Adrenal gland (tissue), 19 donors: ENCODE measurements at places on chromosomes 2 and 18.

GRCh38 chr2:215680605-215681598, 245.0 kb upstream of the FN1 start:
- peak; percentile 23 for DNase-seq

- no peak for DNase-seq
Observed at GRCh38 chr2:71554028-71554705, 100.8 kb downstream of the DYSF start.

- no peak for DNase-seq
Observed at GRCh38 chr18:57188851-57189557, 42.1 kb downstream of the BOD1L2 start.

DNA sequence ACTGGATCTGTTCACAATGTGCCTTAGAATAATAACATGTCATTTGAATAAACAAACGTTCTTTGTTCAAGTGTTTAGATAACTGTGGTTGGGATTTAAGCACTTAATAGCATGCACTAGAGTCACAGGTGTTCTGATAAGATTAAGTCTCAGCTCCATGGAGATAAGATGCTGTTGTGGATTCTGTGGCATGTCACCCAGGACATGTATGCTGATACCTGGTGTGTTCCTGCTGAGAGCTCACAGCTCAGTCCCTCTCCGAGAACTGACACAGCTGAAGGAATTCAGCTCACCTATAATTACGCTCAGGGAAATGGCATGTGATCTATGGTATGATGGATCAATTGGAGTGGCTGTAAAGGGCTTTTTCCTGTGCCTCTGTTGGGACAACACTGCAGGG, 75.4 kb upstream of the ST6GAL2 start:
- no peak for DNase-seq

GRCh38 chr18:3819961-3820360, 370.0 kb downstream of the TGIF1 start:
- DNase-seq, result no peak

DNA sequence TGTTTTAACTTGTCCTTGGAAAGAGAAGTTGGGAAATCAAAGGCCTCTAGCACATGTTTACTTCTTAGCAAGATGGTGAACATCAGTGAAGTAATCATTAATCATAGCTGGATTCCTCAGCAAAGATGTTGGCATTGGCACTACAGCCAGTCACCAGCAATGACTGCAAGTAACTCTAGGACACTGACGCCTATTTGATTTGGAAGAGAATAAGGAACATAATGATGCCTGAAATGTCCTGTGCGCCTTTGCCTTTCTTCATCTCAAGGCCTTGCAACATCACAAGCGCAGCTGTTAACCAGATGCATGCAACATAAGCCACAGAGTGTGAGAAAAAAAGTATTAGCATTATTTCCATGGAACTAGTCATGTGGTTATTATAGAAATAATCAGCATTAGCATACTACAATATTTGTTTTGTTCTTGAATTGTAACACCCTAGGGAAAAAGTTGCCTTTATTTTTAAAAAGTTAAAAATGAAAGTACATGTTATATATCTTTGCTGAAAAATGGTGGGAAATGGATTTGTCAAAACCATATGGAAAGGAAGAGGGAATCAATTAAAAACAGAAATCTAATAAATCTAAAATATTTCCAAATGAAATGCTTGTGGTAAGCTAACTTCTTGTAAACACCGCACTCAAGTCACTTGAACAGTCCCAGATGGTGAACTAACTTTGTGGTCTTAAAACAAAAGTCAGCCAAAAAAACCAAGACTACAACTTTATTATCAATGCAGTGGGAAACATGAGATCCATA, 55.6 kb downstream of the THADA start:
- DNase-seq, result peak; percentile 76

DNA sequence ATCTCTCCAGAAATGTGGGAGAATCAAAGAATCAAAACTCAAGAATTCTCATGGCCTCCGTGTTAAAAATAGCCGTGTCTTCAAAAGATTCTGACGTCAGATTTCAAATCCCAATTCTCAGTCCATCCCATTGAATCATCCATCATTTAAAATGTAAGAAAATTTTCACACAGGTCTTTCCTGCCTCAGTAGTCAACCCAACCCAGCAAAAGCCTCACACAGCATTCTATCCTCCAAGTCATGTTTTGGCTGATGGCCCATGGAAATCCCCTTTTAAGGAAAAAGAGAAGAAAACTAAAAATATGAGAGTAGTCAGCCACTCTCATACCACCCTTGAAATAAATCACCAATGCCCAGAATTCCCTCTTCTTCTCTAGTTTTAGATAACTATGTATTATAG, 211.8 kb downstream of the C1D start:
- DNase-seq, result no peak

DNA sequence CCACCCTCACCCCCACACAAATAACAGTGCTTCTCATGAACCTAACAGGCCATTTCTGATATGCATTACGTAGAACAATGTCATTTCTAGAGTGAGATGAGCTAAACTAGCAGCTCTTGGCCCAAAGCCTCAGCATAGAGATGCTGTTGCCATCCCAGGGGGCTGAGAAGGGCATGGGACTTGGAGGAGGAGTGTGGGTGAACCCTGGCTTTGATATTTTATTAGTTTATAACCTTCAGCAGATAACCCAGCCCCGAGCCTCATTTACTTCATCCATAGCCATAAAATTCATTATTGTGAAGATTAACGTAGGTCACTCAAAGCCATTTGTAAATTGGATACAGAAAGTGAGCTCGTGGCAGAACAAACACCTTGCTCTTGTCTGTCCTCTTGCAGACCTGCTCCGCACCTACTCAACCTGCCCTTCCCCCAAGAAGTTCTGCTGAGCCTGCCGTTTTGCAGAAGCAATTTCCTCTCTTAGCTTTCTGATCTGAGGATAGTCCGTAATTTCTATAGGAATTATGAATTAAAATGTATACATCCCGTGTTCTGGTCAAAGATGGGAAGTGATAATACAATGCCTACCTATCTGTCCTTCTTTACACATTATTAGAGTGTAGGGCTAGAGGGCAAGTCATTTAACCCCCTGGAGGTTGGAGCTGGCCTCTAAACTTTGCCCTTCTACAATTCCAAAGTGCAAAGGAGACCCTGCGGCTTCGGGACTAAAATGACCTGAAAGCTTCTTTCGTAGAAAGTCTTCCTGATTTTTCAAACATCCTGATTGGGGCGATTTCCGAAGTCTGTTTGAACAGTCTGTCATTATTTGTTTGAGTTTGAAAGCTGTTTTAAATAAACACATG, 187.4 kb downstream of the BCL2 start:
- DNase-seq, result no peak

- DNase-seq, result no peak
Observed at GRCh38 chr2:206657087-206657486, 14.8 kb downstream of the FAM237A start.

- no peak for DNase-seq
Observed at GRCh38 chr2:46239847-46240181, 57.4 kb upstream of the EPAS1 start.

- DNase-seq, result no peak
Observed at GRCh38 chr18:5444847-5445246, 99.0 kb downstream of the EPB41L3 start.

GRCh38 chr2:197498937-197499593, 575 bp downstream of the HSPD1 start:
- DNase-seq, result peak; percentile 92

DNA sequence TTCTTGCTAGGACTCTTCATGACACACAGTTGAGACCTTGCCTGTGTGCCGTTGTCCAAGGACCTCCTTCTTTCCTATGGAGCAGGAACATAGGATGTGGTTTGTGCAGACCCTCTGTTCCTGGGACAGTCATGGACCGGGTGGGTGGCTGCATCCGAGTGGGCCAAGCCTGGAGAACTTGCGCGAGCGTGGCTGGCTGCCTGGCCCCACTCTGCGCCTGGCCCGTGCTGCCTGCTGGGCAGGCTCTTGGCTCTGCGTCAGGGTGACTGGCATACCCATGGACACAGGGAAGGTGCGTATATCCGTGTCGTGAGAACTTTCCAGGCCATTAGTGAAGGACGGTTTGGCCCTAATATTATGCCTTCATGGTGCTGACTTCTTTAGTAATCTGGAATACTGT, 68.2 kb downstream of the DCDC2C start:
- no peak for DNase-seq

- no peak for DNase-seq
Observed at GRCh38 chr18:59029663-59030429, 109.8 kb upstream of the SEC11C start.

GRCh38 chr2:16094811-16095210, 154.5 kb downstream of the MYCN start:
- DNase-seq, result no peak

- DNase-seq, result no peak
Observed at GRCh38 chr2:172249986-172250385, 147.3 kb upstream of the DLX2 start.

DNA sequence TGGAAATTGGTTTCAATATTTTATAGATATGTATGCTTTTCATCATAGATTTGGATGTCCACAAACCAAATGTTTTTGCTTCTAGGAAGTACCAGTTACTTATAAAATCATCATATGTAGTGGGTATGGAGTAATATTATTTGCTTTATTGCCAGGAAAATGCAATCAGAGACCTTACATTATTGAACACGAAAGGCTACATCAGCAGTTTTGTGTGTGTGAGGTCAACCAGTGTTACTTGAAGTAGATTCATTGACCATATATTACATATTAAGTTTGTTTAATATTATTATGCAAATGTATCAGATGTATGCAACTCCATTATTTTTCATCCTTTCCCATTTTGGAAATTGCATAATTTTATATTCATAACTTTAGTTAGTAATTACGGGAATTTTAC, 219.1 kb upstream of the MMADHC start:
- DNase-seq, result no peak

DNA sequence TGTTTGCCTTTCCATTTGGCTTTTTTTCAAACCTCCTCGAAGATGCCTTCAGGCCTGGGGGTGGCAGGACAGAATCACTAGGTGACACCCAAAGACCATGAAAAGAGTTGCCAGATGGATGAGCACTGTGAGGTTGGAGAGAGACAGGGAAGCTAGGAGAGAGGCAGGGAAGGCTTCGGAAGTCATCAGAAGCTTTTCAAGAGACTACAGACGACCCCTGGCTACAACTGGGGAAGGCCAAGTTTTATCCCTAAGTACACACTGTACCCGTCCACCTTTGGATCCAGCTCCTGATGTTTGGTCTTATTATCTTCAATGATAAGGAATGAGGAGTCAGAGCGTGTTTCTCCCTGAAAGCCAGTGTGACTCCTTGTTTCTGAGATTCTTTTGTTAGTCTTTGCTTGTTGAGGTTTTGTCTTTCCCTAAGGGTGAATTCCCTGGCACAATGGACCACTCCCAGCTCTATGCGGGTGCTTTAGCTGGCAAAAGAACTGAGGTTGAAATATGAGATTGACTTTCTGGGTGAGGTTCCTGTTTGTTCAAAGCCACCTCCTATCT, 33.4 kb upstream of the SLC9A2 start:
- DNase-seq, result no peak

- DNase-seq, result no peak
Observed at GRCh38 chr18:9973470-9973869, 59.7 kb downstream of the VAPA start.

- peak; percentile 23 for DNase-seq
Observed at GRCh38 chr2:67213270-67213670, 183.9 kb upstream of the ETAA1 start.

DNA sequence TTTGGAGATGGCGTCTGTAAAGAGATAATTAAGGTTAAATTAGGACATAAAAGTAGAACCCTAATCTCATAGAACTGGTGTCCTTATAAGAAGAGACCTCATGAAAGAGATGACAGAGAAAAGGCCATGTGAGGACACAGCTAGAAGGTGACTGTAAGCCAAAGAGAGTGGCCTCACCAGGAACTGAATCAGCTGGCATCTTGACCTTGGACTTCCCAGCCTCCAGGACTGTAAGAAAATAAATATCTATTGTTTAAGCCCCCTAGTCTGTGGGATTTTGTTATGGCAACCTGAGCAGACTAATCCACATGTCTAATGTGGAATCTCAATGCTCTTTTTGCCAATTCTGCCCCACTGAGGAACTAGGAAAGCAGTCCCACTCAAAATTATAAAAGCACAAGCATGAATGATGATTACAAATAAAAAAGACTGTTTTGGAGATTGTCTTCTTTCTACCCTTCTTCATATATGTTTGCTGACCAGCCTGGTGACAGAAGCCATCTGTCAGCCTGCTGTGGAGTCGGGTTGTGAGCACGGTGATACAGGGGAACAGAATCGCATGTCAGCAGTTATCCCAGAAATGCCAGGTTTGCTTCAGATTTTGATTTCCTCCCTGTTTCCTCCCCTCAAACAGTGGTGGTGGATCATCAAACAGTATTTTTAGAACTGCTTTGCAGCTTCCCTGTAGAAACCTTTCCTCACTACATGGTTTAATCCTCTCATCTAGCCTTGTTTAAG, 54.2 kb downstream of the INPP4A start:
- DNase-seq, result no peak

DNA sequence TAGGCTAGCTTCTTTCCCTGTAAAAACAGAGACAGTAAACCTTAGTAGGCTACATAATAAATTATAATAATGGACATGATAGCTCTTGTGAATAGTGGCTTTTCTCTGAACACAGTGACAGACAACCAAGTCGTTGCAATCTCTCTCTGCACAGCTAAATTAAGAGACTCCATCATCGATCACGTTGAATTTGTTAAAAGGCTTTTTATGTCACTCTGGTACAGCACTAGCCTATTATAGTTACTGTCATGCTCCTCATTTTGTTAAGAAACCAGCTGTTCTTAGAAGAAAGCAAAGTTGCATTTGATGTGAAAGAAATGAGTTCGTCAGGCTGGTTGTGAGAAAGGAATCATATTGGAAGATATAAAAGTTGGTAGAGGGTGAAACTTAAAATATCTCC, 50.3 kb upstream of the ARHGAP28 start:
- no peak for DNase-seq

- no peak for DNase-seq
Observed at GRCh38 chr18:32576296-32576916, 105.7 kb upstream of the GAREM1 start.

GRCh38 chr18:21191596-21192307, 50.3 kb upstream of the GREB1L start:
- peak; percentile 70 for DNase-seq

GRCh38 chr2:235496239-235496621, 2.4 kb downstream of the AGAP1 start:
- DNase-seq, result no peak

GRCh38 chr2:16666449-16666801, 791 bp upstream of the CYRIA start:
- no peak for DNase-seq

DNA sequence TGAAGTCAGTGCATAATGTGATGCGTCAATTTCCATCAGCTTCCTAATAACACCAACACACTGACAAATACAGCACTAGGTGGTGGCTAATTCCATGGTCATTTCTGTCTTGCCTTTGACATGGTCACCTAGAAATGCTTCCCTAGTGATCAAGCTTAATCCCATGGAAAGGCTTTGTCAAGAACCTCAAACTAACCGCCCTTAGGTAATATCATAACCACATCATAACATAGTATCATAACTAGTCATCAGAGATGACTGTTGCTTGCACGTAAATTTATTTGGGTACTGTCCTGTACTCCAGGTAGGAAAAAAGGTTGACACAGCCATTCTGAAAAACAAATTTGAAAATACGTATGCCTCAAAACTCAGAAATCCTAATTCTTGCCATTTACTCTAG, 471.8 kb downstream of the IRS1 start:
- DNase-seq, result no peak
